ENCODE measurements at places on chromosomes 11 and 22. TPM values are rescaled to one million over a fixed set of nuclear protein-coding genes. Genes with fewer than 3 reads are reported as not detected.

GRCh38 chr11:69588270-69588669 lies 52.7 kb upstream of the CCND1 start:
- DNase-seq = no peak
- no peak overlapping the region for H3K27ac ChIP-seq
- peaks cover 2% of the 10 kb centered on the region for H3K27me3 ChIP-seq

- no peaks in the 10 kb centered on the region for H3K27me3 ChIP-seq
- H3K4me1 ChIP-seq = no peaks in the 10 kb centered on the region
- H3K36me3 ChIP-seq = no peaks in the 10 kb centered on the region
- H3K27ac ChIP-seq = no peak overlapping the region
- no peak for DNase-seq
- no peak overlapping the region for H3K4me3 ChIP-seq
Measured at GRCh38 chr11:100635194-100635593, 51.9 kb upstream of the ARHGAP42 start.

- H3K4me3 ChIP-seq = no peak overlapping the region
- no peaks in the 10 kb centered on the region for H3K27me3 ChIP-seq
- DNase-seq = no peak
Measured at GRCh38 chr11:45233804-45234170, 52.4 kb downstream of the SYT13 start.

GRCh38 chr11:112485280-112485679 lies 224.6 kb upstream of the PLET1 start:
- H3K4me1 ChIP-seq = no peaks in the 10 kb centered on the region
- peaks cover 12% of the 10 kb centered on the region for H3K27me3 ChIP-seq
- no peaks in the 10 kb centered on the region for H3K36me3 ChIP-seq

- H3K27ac ChIP-seq = no peak overlapping the region
- no peak for DNase-seq
- H3K4me3 ChIP-seq = no peak overlapping the region
- H3K27me3 ChIP-seq = no peaks in the 10 kb centered on the region
- H3K36me3 ChIP-seq = no peaks in the 10 kb centered on the region
Measured at GRCh38 chr11:94272738-94273313, 31.6 kb upstream of the IZUMO1R start.

DNA sequence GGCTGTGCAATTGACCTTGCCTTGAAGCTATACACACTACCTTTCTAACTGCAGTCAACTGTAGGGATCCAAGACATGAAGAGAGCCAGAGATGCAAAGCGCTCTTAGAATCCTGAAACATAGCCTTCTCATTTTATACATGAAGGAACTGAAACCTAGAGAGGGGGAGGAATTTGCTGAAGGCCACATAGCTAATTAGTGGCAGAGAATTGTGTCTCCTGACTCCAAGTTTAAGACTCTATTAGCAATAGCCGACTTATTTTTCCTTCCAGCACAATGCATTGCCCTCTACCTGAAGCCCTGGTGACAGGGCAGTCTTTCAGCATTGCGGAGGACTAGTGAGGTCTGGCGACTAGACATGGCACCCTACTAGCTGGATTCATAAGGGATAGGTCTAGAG lies 727.0 kb upstream of the ANO5 start:
- no peak for DNase-seq
- H3K27ac ChIP-seq = no peak overlapping the region
- H3K36me3 ChIP-seq = no peaks in the 10 kb centered on the region
- H3K4me3 ChIP-seq = no peak overlapping the region
- H3K4me1 ChIP-seq = no peaks in the 10 kb centered on the region
- no peaks in the 10 kb centered on the region for H3K27me3 ChIP-seq

The SLC22A12 gene
- not detected for total RNA-seq
